ENCODE measurements at places on chromosomes 1 and 21.

- DNase-seq = no peak
Observed at GRCh38 chr1:77060000-77060399, 159.2 kb downstream of the PIGK start.

DNA sequence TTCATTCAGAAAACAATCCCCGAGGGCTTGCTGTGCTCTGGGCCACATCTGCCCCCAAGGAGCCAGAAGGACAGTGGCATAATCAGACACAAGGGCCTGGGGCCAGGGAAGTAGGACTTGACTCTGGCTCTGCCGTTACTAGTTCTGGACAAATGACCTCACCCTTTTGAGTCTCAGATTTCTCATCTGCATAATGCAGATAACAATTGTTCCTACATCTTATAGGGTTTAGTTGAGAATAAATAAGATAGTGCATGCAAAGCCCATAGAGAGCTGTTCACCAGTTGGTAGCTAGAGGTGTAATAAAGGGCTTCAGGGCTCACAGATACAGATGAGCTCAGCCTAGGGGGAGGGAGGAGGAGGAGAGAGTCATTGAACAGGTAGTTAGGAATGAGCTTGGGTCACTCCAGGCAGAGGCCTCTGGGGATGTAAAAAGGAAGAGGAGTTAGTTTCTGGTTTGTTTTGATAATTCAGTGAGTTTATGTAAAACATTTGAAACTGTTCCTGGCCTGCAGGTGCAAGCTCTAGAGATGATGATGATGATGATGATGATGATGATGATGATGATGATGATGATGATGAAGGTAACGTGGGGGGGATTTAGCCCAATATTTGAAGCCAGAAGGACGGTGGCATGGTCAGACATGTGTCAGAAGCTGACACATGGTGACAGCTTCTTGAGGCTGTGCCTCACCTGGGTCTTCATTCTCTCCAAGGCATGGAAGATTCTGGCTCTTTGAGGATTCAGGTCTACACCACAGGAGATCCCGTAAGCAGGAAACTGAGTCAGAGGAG lies 858 bp downstream of the LACTBL1 start:
- no peak for DNase-seq

- DNase-seq = no peak
Observed at GRCh38 chr1:9362488-9362887, 69.8 kb downstream of the SPSB1 start.

GRCh38 chr1:33055210-33056008 lies 18.7 kb upstream of the AK2 start:
- peak; percentile 72 for DNase-seq

DNA sequence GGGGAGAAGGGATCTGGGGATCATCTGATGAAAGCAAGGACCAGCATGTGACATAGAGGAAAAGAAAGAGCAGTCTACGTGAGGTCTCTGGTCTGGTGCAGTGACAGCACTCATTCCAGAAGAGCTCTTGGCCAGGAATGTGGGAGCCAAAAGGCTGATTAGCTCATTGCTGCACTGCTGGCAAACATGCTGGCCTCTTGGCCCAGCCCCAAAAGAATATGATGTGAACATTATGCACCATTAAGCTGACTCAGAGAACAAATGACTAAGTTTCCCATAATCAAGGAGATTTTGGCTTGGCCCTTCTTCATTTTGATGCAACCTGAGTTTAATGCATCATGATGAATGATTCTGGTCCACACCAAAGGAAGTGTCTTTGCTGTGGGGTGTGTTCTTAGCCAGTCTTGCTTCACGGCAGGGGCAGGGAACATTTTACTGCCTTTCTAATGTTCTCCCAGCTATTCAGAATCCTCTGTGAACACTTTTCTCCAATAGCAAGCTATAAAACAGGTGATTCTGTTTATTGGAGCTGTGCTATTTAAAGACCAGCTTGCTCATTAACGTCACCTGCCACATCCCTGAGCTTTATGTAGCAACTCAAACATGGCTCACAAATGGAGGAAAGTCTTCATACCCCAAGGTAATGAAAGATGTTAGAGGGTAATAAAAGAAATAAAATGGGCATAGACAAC lies 55.1 kb downstream of the PCBP3 start:
- peak; percentile 21 for DNase-seq

DNA sequence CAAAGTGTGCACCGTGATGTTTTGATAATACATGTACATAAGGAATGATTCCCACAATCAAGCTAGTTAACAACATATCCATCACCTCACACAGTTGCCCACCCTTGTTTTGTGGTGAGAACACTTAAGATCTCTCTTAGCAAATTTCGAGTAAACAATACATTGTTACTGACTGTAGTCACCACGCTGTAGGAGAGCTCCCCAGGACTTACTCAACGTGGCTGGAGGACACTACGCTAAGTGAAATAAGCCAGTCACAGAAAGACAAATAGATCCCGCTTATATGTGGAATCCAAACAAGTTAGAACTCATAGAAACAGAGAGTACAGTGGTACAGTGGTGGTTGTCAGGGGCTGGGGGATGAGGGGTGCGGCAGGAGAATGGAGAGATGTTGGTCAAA lies 24.8 kb downstream of the GPR137B start:
- DNase-seq = no peak

DNA sequence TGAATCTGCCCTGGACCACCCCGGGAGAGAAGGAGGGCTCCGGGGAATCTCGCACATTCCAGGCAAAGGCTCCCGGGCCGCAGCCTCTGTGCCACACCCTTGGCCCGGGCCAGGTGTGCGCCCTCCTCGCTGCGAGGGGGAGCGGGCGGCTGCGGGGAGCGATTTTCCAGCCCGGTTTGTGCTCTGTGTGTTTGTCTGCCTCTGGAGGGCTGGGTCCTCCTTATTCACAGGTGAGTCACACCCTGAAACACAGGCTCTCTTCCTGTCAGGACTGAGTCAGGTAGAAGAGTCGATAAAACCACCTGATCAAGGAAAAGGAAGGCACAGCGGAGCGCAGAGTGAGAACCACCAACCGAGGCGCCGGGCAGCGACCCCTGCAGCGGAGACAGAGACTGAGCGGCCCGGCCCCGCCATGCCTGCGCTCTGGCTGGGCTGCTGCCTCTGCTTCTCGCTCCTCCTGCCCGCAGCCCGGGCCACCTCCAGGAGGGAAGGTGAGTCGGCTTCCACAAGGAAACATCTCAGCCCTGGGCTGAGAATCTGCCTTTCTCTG lies at the start of gene LAMC2:
LAMC2 (plus strand) TSS at position 324 of the 550 bp plus-strand sequence; CDS start at position 413, 89 bp downstream.
- peak; percentile 70 for DNase-seq

DNA sequence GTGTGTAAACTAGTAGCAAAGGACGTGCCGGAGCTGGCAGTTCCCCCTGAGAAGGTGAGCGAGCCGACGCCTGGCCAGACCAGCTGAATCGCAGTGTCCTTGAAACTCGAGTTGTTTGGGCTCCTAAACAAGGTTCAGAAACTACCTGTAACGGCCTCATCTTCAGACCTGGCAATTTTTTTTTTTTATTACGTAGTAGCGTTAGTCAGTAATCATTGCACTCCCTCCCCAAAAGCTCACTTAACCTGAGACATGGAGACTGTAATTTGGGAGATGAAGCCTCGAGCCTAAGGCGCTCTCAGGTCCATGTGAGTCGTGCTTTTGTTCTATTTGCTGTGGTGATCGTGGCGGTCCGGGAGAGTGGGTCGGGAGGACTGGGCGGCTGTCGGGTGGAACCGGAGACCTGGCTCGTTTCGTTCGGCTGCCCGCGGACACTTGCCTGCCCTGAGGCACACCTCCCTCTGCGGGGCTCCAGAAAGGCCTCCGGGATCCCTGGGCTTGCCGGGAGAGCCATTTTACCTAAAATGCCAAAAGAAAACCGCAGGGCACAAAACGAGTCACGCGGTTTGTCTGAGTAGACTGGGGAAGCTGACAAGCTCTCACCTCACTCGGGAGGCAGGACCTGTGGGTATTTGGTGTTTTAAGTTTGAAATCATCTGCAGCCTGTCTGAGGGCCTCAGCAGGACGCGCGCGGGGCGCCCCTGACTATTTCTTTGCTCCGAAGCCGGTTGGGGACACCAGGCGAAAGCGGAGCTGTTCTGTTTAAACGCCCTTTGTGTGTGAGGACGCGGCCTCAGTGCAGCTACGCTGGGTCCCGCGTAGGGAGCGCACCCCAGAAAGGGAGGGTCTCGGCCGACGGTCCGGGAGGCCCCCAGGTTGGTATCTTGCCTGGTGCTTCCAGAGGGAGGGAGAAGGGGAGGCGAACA lies 722 bp downstream of the LHX8 start:
- no peak for DNase-seq

DNA sequence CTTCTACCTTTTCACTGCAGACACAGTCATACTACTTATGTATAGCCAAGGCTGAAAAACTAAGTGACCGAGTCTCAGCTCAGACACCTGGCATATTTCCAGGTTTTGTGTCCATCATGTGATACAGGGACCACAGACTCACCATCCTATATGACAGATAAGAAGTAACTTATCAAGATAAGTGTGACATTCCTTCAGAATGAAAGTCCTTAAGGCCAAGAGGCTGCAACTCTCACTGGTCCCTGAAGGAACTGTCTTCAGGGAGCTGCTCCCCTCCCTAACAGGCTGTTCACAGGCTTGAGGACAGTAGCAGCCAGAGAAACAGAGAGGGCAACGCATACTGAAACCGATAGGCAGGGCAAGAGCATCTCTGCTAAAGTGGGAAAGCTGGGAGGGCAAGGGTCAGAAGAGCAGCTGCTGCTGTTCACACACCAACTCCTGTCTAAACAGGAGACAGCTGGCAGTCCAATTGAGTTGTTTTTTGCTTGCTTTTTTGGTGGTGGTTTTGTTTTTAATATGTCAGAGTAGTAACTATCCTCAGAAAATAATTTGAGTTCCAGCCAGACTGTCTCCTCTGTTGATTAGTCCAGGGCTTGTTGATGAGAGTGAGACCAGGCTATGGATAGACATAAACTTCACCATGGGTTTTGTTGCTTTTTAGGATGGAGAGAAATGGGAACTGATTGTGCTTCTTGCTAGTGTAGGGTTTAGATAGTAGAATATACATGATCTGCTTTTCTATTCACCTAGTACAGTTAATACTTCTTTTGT lies 67.7 kb downstream of the MACF1 start:
- DNase-seq = no peak

- DNase-seq = no peak
Observed at GRCh38 chr1:170533298-170533697, 1.3 kb downstream of the GORAB start.

GRCh38 chr1:160377585-160378206 lies 10.8 kb downstream of the NHLH1 start:
- DNase-seq = peak; percentile 53

DNA sequence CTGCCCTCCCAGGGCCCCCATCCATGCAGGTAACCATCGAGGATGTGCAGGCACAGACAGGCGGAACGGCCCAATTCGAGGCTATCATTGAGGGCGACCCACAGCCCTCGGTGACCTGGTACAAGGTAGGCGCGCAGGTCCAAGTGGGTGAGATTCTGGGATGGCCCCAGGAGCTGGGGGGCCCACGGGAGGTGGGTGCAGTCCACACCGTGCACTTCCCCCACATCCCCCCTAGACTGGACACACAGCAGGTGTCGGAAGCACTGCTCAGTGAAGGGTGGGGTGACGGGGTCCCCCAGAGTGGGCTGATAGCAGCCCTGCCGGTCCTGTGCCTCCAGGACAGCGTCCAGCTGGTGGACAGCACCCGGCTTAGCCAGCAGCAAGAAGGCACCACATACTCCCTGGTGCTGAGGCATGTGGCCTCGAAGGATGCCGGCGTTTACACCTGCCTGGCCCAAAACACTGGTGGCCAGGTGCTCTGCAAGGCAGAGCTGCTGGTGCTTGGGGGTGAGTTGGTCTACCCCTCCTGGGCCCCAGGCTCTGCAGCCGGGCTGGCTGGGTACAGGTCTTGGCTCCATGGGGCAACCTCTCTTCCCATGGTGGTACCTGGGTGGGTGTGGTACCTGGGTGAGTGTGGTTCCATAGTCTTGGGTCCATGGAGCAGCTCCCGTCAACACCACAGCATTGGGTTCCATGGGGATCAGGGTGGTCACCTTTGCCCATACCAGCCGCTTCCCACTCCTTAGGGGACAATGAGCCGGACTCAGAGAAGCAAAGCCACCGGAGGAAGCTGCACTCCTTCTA lies 40.4 kb downstream of the TRIM11 start:
- DNase-seq = no peak

DNA sequence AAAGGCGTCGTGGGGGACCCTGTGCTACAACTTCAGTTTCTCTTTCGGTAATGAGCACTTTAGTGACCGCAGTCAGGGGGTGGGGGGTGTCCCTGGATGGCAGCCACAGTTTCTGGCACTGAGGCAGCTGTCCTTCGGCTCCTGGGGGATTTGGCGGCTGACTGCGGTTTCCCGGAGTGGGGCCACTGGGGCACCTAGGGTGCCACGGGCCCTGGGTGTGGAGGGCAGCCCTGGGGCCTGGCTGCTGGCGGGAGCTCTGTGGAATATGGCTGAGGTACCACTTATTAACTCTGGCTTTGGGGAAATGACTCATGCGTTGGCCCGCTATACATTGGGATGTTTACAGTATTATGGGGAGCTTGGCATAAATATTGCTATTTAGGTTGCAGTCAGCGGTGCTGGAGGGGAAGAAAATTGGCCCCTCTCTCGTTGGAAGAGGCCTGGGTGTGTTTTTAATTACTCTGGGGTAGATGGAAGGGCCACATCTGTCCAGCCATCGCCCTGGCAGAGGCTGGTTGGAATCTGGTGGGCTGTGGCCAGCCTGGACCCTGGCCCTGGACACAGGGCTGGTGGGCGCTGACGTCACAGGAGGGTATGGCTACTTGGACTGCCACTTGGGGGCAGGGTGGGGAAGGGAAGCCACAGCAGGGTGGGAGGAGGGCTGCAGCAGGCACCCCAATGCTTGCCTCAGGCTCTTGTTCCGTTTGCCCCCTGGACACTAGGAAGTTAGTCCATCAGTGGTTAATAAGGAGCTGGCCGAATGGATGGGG lies 2.0 kb downstream of the EPHB2 start:
- peak; percentile 54 for DNase-seq

GRCh38 chr1:240613356-240614142 lies 1.6 kb upstream of the GREM2 start:
- DNase-seq = no peak

DNA sequence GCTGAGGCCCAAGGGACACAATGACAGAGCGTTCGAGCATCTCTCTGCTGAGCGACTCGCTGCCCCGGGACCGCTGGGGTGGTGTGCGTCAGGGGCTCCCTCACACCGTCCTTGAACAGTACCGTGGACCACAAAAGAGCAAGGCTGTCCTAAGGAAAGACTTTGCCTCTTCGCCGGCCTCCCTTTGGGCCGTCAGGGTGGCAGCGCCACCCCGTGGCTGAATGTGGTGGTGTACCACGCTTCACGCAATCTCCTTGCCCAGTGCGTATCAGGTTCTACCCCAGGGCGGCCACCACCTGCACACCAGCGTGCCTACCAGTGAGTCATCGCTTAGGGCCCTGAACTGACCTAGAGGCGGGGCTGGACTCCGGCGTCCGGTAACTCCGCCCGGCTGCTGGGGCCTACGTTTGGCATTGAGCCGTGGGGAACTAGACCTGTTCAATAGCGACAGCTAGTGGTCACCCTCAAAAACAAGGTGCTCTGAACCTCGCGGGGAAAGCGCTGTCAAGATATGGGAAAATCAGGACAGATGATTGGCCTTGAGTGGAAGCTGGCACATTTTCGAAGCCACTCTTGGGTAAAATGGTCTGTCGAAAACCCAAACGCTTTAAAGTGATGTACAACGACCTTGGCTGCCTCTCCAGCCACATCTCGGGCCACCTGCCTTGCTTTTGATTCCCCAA lies 8.1 kb upstream of the TRAF3IP3 start:
- peak; percentile 96 for DNase-seq

Measured in H54 (cell line).